ENCODE measurements at places on chromosomes 7 and 10.

- DNase-seq, result no peak
Observed at GRCh38 chr7:81233208-81233940, 314.5 kb upstream of the SEMA3C start.

DNA sequence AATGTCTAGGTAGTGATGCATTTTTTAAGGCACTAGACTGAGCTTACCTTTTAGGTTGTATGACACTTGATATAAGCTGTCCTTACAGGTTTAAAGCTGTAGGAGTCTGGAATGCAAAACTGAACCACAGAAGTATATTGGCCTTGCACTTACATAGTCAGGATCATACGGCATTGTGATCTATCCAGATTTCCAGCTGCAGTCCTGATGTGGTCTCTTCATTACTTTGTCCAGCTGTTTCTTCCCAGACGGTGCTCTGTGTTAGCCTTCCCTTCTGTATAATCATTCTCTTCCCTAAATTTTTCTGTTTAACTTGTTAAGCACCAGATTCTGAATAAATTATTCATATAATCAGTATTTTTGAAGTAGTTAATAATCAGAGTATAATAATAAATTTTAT lies 67.1 kb downstream of the AUTS2 start:
- DNase-seq, result no peak

DNA sequence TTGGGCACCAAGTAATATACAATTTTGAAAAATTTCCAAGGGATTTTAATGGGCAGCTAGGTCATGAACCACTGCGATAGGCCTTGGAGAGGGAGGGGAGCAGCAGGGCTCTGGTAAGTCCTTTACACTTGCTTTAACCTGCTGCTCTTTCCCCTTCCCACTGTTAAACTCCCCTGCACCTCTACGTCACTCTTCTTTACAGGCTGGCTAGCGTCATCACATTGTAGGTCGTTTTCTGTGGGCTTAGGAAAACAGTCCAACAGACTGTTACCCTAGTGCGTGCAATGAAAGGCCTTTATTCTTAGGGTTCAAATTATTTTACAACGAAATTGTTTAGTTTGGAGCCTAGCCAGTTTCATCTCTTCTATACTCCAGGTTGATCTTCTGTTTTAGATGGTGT lies 235.7 kb downstream of the AUTS2 start:
- DNase-seq, result no peak

DNA sequence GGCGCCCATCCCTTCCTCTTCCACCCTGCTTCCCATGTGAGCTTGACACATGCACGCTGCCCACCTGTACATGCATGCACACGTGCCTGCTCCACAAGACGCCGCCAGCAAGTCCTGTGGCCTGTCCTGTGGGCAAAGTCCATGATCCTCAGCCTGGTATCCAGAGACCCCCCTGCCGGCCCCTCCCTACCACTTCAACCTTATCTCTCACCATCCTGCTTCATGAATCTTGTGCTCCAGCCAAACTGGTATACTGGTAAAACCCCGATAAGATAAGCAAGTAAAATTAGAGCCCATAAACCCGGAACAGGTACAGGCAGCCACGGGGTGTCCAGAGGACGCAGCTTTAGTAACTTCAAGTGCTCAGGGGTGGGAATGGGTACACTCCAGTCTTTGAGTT lies 11.8 kb upstream of the TBXAS1 start:
- DNase-seq, result peak; percentile 50

- DNase-seq, result peak; percentile 1
Observed at GRCh38 chr10:32582946-32583345, 137.0 kb downstream of the CCDC7 start.

DNA sequence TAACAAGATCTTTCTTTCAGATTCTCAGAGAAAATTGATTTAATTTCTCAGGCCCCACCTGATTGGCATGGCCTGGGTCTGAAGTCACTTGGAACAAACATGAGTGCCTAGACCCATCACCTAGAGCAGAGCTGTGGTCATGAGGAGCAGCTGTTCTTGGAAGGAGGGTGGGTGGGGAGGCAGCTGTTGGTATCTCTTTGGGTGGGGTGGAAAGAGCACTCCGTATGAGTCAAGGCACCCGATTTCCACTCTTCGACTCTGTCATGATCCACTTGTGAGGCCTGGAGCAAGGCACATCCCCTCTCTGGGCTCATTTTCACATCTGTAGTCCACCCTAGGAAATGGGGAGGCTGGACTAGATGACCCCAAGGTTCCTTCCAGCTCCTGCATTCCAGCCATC lies 156.7 kb downstream of the C10orf105 start:
- DNase-seq, result no peak

- DNase-seq, result no peak
Observed at GRCh38 chr7:43757073-43757720, 1.3 kb upstream of the BLVRA start.

GRCh38 chr10:84194424-84195043 lies at the start of gene CDHR1:
CDHR1 (plus strand) TSS chr10:84194537; CDS start chr10:84194761, 224 bp downstream.
- peak; percentile 65 for DNase-seq

DNA sequence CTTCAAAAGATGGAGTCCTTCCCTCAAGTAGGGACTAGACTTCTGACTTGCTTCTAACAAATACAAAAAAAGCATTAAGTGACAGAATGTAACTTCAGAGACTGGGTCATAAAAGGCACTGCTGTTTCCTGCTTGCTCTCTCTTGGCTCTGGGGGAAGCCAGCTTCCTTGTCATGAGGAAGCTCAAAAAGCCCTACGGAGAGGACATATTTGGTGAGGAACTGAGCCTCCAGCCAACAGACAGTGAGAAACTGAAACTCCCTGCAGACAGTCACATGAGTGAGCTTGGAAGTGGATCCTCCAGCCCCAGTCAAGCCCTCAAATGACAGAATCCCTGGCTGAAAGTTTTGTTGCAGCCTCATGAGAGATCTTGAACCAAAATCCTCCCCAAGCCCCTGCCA lies 26.3 kb upstream of the SLC35G1 start:
- DNase-seq, result no peak

- DNase-seq, result no peak
Observed at GRCh38 chr7:7996568-7996967, 28.0 kb downstream of the GLCCI1 start.

DNA sequence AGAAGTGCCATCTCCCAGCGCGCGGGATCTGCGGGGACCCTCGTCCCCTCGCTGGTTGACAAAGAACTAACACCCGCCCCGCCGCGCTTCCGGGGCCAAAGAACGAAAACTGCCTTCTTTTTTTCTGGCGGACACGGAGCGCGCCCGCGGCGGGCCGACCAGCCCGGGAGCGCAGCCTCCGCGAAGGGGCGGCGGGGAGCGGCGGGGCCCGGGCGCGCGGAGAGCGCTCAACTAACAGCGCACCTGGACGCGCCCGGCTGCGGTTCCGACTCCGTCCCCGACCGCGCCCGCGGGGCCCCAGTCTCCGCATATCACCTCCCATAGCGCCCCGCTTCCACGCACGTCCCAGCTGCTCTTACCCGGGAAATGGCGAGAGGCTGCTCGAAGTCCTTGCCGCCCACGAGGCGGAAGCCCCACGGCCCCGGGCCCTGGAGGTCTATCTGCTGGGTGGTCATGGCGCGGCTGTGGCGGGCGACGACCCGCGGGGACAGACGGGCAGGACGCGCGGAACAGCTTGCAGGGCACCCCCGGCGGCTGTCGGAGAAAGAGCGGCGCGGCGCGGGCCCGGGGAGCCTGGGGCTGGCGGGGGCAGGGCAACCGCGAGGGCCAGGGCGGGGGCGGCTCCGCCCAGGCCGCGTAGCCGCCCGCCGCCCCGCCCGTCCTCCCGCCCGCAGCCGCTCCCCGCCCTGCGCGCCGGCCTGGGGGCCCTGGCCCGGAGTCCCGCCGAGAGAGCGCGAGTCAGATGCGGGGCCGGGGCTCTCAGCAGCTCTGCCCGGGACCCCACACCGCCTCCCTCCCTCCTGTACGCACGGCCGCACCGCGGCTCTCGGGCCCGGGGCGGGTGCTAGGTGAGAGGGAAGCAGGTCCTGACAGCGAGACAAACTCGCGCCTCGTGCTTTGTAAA lies at the start of gene PDLIM1:
Gene PDLIM1 (minus strand): TSS at position 543 of the 904 bp plus-strand sequence. CDS start 88 bp downstream, at position 455.
- peak; percentile 91 for DNase-seq

DNA sequence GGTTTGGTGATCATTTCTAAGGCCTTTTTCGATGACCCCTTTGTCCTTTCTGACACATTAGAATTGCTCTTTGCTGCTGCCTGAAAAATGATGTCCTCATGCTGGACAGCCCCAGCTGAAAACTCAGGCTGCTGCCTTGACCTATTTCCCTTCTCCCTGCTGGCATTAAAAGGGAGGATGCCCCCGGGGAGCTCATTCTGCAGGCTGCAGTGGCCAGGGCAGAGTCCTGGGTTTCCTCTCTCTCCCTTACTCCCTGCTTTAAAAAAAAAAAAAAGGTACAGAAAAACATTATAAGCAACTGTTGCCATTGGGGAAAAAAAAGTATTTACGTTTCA lies 35.4 kb downstream of the LRRC4 start:
- DNase-seq, result no peak

DNA sequence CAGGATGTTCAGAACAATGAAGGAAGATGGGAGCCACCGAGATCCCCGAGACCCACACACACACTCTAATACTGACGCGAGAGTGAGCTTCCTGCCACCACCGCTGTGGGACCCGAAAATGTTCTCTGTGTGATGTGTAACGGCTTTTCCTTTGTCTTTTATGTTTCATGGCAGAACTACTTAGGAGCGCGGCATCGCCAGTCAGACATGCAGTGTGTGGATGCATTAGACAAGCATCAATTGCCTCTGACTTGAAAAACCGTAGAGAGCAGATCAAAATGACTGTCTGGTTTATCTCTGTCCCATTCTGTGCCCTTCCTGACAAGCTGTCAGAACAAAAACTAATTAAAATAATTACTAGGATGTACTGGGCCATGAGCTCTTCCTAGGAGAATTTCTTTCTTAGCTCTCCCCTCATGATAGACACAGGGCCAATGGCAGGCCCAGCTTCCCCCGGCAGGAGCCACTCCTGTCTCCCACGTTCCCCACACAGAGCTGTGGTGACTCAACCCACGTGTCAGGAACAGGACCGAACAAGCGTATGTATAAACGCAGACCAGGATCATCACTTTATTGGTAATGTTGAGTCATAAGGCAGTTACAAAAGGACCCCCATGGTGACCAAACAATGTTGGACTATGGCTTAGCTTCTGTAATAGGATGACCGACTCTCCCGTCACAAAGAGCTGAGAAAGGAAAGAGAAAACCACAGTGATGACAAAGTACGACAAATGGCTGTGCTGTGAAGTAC lies 705.0 kb downstream of the PARD3 start:
- DNase-seq, result no peak

DNA sequence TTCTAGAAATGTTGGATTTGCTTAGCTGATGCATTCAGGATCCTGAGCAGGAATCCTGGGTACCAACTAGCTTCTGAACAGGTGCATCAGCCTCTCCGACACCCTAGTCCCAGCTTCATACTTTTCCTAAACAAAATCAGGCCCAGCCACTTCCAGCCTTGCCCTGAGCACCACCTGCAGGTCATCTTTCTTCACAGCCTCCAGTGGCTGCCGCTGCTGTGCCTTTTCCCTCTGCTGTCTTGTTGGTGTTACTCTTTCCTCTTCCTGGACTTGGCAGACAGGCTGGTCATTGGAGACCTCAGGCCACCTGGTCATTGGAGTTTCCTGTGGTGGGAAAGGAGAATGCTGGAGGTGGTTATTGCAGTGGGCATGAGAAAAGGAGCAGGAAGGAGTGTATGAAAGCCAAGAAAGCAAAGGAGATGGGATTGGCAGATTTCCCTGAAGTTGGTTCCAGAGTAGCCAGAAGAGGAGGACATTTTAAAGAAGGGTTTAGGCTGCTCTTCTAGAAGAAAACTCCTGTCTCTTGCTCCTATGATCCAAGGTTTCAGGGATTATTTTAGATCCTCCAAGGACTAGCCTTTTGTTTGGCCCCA lies 48.2 kb upstream of the NFKB2 start:
- peak; percentile 44 for DNase-seq

GRCh38 chr7:26454180-26454579 lies 162.5 kb downstream of the SNX10 start:
- DNase-seq, result no peak

GRCh38 chr10:1289591-1289990 lies 233.4 kb downstream of the WDR37 start:
- no peak for DNase-seq

DNA sequence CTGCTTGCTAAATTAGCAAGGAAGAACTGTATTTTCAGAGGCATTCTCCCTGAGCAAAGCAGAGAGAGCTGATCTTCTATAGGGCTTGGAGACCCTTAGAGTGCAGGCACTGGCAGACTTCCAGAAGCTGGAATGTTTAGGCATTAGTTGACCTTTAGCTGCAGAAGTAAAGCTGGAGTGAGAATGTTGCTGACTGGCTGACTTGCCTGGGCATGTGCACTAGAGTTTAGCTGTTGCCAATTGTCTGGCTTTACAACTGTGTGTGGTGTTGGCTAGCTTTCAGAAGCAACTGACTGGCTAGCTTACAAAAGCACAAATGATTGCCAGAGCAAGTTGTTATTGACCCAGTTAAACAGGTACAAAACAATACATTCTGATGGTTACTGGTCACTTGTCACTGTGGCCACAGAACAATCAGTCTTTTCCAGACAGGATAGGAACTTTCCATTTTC lies 25.1 kb downstream of the FAM13C start:
- DNase-seq, result no peak

GRCh38 chr10:92187101-92187500 lies 103.8 kb downstream of the CPEB3 start:
- DNase-seq, result no peak

DNA sequence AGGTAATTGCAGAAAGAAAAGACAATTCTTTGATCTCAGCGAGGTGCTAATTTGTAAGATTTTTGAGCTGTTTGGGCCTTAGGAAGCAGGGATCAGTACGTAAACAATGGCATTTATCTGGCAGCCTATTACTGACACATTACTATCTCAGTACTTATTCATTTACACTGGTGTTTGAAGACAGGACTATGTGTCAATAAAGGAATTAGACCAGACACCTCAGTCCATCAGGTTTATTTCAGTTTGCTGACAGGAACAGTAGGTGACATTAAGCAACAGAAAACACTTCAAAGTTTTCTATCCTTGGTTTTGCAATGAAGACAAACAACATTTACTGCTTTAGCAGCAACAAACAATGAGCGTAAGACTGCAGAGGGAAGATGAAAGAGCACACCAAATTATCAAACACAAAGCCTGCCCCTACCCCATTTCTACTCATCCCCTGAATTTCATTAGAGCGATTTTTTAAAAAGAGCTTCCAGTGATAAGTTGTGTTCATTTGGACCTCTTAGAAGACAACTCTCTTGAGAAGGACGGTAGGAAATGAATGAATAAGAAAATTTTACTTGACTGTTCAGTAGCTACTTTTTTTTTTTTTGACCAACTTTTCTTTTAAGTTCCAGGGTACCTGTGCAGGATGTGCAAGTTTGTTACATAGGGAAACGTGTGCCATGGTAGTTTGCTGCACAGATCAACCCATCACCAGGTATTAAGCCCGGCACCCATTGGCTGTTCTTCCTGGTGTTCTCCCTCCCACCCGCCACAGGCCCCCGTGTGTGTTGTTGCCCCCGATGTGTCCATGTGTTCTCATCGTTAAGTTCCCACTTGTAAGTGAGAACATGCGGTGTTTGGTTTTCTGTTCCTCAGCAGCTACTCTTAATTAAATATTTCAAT lies 138.8 kb downstream of the DKK1 start:
- no peak for DNase-seq
